ENCODE measurements at places on chromosomes 5 and 9.
A peak's percentile ranks its signal among the peaks of the same experiment; 100 is the strongest.

DNA sequence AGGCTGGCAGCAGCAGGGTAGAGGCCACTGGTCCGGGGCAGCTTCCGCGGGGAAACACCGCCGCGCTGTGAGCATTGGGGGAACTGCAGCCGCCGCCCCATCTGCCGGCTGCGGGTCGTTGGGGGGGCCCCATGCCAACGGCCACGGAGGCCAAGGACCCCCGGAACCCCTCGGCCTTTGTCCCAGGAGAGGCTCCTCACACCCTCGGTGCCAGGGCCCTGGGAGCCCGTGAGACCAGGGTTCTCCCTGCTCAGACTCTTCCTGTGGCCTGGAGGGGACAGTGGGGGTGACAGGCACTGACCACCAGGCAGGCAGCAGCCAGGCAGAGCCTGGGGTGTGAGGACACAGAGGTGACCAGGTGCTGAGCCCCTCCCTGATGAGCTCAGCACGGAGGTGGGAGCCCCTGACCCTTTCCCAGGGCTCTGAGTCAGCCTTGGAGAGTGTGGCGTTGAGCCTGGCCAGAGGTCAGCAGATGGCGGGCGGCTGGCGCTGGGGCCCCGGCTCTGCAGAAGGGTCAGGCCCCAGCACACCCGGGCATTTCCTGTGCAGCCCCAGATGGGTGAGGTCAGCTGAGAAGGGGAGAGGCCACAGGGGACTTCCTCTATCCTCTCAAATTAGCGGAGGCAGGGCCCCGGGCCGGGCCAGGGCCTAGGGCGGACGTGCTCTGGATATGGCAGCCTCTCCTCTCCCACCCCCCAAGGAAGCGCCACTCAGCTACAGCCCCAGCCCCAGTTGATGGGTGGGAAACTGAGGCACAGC is 17.9 kb upstream of the EGFL7 start:
- peak; percentile 81 for DNase-seq

GRCh38 chr5:67455970-67456369 is 259.4 kb upstream of the CD180 start:
- no peak for DNase-seq

- DNase-seq, result no peak
Measured at GRCh38 chr9:35716230-35716629, 15.8 kb downstream of the TLN1 start.

DNA sequence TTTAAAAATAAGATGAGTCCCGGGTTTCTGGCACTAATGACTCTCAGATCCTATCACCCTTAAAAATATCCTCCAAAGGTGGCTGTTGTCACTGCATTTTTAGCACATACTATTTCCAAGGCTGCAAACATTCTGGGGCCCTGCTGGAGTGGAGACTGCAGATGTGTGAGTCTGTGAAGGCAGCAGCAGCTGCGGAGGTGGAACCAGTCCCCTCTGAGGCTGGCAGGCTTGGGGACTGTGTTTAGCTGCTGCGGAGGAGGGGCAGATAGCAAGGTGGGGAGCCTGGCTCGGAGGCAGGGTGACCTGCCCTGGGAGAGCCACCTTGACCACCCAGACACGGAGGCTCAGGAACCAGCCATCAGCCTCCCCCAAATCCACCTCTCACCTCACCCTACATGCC is 77.0 kb downstream of the C5orf15 start:
- no peak for DNase-seq

DNA sequence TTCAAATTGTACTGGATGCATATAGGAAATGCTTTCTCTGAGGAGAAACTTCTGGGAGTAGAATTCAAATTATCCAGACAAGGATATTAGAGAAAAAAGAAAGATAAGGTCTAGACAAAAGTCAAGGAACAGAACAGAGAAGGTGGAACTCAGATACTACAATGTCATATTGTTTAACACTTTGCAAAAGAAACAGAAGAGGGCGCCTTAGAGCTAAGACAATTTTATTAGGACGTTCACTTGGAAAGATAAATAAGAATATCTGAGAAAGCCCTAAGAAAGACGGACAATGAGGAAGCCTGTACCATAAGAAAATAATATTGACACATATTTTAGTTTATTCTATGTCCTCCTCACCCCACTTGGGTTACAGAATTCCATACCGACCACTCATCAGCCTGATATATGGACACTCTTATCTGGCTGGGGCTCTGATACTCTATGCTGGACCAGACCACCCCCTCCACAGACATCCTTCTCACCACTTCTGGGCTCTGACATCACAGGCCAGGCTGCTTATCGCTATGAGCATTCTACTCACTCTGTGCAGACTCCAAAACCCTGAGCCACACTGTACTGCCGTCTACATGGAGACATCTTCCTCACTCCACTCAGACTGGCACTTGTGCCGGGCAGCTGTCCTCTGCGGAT is 9.1 kb upstream of the AK3 start:
- DNase-seq, result peak; percentile 76

GRCh38 chr5:159021136-159021900 is 78.4 kb downstream of the EBF1 start:
- DNase-seq, result no peak

GRCh38 chr5:45521067-45521466 is 175.1 kb downstream of the HCN1 start:
- DNase-seq, result peak; percentile 70

DNA sequence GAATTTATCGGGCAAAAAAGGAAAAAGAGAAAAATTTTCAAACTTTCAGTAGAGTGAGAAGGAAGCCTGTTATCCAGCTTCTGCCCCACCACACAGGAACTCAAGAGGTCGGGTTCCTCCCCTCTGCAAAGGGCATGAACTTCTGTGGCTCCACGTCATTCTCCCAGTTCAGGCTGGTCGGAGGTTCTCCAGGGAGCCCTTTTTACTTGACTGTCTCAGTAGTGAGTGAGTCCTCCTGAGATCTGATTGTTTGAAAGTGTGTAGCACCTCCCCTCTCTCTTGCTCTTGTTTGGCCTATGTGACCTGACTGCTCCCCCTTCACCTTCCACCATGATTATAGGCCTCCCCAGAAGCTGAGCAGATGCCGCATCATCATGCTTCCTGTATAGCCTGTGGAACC is 9.7 kb downstream of the SPINK1 start:
- no peak for DNase-seq

DNA sequence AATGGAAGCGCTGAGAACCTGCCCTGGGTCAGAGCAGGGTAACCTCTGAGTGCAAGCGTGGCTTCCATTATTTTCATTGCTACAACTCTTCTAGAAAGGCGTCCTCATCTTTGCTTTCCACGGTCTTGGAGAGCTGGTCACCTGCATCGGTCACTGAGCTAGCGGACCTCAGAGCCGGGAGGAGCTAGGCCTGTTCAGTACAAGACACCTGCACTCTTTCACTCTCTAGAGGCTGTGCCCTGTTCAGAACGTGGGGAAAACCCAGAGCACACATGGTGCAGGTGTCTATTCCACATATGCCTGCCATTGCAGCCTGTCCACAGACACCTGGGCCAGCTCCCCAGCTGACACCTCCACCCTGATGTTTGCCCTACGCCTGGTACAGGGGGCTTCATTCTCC is 147.8 kb upstream of the IRX2 start:
- DNase-seq, result peak; percentile 34

DNA sequence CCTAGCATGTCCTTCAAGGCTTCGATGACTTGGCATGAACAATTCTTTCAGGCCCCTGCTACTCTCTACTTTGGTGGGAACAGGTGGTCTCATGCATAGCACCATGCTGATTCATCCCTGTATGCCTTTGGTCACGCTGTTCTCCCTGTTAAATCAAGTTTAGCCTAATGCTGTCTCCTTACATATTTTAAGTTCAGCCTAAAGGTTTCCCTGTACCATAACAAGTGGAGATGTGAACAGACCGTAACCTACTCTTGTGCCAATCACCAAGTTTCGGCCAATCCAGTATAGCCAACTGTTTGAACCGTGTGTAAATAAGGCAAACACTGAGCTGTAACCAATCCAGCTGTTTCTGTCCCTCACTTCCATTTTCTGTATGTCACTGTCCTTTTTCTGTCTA is 8.0 kb downstream of the GAS1 start:
- no peak for DNase-seq

DNA sequence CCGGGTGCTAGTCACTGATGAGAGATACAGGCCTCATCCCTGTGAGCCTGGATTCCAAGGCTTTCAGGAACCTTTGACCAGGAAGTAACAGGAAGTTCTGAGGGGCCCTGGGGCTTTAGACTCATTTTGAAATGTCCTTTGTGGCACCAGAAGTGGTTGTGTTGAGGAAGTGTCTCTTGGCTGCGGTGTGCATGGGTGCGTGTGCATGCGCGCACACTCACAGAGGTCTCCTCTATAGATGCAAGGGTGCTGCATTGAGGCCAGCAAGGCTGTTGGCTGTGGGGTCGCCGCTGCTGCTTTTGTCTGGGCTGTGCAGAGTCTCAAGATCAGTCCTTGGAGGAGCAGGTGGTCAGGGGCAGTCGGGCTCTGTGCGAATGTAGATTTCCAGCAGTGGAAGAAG is 7.6 kb downstream of the RAB24 start:
- DNase-seq, result no peak

DNA sequence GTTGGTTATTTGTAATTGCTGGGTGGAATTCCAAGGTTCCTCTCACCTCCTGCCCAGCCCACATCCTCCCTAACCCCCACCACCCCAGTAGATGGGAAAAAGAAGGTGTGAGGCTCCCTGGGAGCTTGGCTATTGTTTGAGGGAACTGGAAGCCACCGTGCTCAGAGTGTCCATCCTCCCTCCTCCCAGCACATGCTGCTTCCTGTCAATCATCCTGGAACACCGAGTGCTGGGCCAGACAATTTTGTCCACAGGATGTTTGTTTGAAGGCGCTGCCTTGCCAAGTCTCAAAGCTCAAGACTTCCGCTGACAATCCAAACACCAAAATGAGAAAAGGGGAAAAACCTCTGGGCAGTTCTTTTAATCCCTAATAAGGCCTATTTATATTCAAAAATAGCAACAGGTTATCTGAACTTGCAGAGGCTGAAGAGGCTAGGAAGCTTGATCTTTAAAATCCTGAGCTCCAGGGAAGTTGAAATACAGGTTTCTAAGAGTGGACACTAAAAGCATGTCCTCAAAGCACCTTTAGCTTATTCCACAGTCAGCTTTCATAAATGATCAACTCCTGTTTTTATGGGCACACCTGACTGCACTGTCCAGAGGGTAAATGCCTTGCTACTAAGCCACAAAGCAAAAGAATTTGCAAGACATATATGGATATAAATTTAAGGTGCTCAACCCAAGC is 286.7 kb downstream of the NFIB start:
- DNase-seq, result no peak

GRCh38 chr5:89728750-89729149 is 680.8 kb downstream of the CETN3 start:
- DNase-seq, result no peak

DNA sequence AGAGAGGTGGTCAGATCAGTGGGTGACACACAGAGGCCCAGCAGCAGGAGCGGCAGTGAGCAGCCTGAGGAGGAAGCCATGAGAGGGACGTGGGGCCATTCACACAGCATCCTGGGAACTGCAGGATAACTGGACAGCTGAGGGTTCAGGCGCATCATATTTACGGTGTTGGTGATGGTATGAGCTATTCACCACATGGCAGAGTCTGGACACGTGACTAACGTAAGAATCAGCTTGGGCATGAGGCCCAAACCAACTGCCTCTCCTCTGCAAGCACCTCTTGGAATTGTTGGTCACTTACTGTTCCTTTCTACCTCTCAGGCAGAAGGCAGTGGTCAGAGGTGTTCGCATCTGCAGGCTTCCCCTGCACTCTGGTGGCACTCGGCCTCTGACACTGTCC is 141.1 kb downstream of the ENTREP1 start:
- DNase-seq, result peak; percentile 34

DNA sequence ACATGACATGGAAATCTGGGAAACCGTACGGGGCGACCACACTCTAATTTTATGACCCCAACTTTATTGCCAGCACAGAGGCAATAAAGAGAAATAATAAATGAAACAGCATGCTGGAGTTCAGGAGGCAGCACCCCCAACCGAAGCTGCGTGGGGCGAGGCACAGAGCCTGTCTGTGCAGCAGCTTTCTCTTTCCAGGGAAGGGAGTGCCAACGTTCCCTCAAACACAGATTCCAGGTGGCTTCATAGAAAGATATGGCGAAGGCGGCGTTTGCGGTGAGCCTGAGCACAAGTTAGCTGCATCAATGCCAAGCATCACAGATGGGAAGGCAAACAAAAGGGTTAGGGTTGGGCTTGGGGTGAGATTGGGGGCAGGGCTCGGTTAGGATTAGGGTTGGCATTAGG is 114.8 kb downstream of the HSD17B3 start:
- DNase-seq, result no peak

DNA sequence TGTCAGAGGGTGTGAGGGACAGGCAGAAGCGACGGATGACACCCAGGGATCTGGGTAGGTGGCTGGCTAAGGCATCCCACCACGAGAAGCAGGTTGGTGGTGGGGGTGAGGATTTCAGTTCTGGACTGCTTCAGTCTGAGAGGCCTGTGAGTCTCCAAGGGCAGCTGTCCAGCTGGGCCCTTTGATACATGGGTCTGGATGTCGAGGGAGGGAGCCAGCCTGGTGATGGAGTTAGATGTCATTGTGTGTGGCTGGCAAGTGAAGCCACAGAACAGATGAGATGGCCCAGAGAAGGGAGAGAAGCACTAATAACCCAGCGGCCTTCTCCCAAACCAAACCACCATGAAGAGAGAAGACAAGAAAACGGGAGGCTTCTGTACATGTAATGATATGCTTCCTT is 11.1 kb downstream of the MED27 start:
- peak; percentile 38 for DNase-seq

DNA sequence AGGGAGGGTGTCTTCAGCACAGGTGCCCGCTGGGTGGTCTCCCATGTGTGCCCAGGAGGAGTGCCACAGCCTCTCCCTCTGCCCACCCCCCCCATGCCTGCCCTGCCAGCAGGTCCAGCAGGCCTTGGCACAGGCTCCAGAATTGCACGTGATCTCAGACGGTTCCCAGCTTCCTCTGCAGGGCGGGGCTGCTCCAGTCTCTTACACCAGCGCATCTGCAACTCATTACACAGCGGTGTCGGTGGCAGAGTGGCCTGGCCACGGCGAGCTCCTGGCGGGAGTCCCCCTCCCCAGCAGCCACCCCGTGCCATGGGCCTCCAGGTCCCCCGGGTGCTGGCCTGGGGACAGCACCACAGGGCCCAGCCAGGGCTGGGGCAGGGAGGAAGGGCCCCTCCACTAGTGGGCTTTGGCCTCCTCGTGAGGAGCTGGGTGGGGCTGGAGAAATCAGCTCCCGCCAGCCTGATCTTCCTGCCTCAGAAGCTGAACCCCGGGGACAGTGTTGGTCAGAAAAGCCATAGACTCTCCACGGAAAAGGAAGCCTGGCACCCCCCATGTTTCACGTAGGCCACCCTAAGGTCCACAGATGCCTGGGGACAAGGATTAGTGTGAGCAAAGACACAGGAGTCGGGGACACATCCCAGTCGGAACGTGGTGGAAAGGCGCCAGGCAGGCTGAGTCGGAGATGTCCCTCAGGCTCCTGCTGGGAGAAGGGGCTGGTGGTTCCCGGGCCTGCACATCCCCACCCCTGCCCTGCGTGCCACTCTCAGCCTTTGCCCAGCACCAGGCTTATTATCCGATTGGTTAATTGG is 40.2 kb downstream of the RXRA start:
- no peak for DNase-seq

DNA sequence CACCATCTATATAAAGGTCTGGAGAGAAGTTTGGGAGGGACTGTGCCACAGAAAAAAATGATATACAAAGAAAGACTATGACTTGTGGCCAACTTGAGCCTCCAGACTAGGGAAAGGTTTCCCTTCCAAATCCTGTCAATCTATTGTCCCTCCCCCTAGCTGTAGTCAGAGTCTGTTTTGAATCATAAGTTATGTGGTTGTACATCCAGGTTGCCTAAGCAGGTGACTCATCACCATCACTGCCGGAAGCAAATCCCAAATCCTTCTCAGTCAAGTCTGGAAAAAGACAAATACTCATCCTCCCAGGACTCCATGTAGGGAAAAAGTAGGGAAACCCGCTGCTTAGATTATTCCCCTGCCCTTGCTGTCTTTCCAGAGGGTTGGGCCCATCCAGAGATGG is 235.7 kb downstream of the CDK5RAP2 start:
- peak; percentile 64 for DNase-seq
